Amniotic epithelial cell (primary cell): ENCODE measurements at places on chromosomes 12 and 14.

DNA sequence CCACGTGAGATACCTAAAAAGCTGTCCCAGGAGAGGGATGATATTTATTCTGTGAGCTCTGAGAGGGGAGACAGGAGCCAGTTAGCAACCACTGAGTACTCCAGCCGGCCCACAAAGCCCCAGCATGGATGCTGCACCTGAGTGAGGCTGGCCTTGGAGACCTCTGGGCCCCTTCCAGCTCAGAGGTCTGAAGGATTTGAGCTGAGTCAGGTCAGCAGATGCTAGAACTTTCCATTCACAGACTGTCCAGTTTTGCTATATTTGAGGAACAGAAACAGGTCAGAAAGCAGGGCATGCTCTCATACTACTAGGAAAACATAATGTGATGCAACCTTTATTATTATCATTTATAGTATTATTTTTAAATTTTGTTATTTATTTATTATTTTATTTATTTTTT is 15.0 kb upstream of the MAPKAPK5 start:
- DNase-seq: no peak

DNA sequence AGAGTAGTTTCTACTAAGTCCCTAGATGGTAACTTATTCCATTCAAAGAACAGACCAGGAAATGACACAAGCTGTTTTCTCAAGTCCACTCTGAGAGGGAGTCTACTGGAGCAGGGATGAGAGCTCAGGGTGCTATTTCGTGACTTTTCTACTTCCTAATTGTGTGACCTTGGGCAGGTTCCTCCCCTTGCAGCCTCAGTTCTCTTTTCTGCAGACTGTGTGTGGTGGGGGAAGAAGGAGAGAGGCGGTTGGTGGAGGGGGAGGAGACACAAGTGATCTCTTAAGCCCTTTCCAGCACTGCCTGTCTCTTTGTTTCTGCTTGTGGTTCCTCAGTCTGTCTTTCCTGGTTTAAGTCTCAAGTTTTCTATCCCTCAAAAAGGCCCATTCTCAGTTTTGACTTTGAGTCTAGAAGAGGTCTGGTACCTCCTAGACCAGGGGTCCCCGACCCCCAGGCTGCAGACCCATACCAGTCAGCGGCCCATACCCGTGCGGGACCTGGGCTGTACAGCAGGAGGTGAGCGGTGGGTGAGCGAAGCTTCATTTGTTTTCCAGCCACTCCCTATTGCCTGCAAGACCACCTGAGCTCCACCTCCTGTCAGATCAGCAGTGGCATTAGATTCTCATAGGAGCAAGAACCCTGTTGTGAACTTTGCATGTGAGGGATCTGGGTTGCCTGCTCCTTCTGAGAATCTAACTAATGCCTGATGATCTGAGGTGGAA is 10.7 kb downstream of the FGF6 start:
- no peak for DNase-seq

- peak; percentile 25 for DNase-seq
Observed at GRCh38 chr12:89709995-89710872, 1.6 kb upstream of the ATP2B1 start.

DNA sequence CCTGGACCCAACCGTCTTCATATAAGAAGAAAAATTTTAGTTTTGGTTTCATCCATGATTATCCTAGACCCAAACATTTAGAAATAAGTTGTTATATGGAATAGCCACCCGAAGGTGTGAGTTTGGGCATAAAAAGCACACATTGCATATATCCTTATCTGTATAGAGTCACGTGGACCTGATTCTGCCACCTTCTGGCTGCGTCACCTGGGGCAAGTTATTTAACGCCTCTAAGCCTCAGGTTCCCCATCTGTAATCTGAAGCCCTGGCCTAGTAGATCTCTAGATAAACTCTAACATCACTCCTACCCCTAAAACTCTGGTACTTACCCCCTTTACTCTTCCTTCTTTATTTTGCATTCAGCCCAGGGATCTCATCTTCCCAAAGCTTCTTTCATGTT is 14.3 kb upstream of the KRT5 start:
- DNase-seq: no peak

DNA sequence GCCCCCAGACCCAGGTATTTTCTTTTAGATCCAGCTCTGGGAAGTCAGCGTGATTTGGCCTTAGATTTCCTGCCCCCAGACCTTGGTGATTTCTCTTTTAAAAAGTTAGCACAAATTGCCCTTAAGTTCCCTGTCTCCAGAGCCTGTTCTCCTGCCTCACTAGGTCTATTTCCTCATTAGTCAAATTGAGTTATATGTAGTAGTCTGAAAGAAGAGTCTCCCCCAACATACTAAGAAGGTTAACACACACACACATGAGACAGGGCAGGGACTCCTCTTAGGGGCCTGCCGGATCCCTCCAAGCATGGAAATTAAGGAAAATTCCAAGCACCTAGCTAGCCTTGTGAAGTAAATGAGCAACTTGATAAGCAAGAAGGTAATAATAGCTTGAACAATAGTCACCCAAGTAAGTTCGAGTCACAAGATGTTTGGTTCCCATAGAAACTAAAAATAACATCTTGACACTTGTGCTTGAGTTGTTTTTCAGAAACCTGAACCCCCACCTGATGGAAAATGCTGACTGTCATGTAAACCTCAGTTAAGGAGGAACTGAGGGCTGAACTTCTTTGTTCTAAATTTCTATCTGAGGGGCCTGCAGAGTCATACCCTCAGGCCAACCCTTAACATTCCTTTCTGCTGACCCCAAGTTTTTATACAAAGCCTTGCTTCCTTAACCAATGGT is 51.6 kb downstream of the CAND1 start:
- peak; percentile 19 for DNase-seq

DNA sequence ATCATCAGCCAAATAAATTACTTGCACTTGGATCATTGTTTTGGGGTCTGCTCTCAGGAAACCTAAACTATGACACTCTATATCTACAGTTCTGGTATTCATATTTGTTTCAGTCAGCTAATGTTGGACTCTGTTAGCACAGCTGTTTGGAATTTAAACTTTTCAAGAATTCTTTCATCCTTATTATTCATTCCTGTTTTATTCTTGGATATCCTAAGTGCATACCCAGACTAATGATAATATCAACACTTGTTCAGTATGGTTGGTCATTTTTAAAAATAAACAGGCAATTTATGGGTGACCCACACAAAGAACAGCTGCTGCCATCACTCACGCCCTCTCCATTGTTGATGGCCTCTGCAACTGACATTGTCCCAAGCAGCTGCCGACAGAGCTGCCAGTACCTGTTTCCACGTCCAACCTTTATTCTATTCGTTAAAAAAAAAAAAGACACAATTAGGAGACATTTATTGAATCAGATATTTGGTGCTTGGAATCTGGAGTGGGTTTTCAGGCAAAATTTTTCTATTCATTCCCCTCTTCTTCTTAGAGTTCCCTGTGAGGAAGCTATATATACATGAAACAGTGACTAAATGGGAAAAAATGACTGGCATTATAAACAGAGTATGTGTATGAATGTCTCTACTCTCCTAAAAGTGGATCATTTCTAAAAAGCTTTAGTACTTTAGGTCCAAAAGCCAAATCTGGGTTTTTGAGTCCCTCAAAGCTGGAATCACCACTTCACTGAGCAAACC is 252.1 kb upstream of the NAV3 start:
- no peak for DNase-seq

- DNase-seq: peak; percentile 54
Observed at GRCh38 chr14:90850487-90850886, 34.3 kb upstream of the TTC7B start.

DNA sequence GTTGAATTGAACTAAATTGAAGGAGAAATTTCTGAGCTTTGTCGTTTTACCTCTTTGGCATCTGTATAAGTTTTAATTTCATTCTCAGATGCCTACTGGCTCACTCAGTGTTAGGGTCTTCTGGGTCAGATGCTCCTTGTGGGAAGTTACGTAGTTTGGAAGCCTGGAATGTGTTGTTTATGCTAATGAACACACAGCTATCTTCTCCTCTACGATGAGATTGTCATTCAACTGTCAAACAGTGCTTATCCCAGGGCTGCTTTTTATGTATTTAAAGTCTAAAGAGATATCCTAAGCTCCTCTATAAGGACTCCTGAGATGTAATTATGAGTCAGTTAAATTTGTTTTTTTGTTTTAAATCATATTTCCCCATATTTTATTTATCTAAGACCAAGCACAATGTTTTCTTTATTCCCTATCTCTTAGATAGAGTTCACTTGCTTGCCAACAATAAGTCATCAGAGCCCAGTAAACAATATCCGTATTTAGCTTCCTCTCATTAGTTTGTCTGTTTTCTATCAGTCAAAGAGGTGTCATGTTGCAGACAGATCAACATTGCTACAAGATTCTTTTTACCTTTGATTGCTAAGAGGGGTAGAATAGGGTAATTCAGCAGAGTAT is 368.0 kb upstream of the PDE3A start:
- DNase-seq: peak; percentile 70

DNA sequence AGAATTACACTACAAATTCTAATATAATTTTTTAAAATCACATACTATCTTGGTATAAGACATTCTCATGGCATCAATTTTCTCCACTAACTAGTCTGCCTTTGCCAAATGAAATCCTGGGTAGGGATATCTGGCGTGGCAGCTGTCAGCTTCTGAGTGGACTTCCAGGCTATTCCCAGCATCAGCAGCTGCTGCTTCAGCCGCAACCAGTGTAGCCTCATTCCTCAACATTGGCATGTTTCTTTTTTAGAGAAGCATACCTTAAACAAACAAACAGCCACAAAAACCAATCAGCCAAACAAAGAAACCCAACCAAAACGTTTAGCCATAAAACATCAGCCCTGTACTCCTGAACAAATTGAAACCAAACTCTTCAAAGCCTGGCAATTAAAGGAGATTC is 235.8 kb downstream of the SSPN start:
- DNase-seq: no peak

- DNase-seq: peak; percentile 81
Observed at GRCh38 chr14:75417674-75418073, 10.1 kb upstream of the JDP2 start.

- peak; percentile 21 for DNase-seq
Observed at GRCh38 chr12:81468206-81468605, 290.9 kb downstream of the PPFIA2 start.

- no peak for DNase-seq
Observed at GRCh38 chr12:7709969-7710675, 1.1 kb upstream of the DPPA3 start.

DNA sequence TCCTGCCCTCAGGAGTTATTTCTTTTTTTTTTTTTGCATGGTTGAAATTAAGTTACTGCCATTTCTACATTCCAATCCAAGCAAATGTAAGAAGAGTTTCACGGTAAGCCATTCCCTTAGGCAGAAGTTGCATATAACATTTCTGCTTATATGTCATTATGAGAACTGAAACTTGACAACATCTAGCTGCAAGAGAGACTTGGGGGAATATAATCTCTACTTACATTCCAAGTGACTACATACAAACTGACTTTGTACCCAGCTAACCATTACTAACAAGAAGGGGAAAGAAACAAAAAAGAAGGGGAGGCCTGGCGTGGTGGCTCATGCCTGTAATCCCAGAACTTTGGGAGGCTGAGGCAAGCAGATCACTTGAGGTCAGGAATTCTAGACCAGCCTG is 7.3 kb upstream of the RESF1 start:
- no peak for DNase-seq

GRCh38 chr12:8081251-8081920 is 688 bp upstream of the NECAP1 start:
- DNase-seq: no peak

DNA sequence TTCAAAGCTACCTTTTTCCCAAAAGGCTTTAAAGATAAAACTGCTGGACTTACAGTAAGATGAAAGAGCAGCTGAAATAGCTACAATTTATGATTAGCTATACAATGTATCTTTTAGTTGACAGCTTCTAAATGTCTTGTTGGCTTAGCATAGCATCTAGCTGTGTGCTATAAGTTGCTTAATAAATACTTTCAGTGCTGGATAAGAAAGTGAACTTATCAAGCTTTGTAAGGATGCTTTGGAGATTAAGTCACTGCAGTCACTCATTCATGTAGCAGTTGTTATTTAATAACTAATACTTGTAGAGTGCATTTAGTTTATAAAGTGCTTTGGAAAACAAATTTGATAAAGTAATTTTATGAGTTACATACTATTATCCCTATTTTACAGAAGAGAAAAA is 14.6 kb downstream of the CFAP54 start:
- DNase-seq: peak; percentile 81

DNA sequence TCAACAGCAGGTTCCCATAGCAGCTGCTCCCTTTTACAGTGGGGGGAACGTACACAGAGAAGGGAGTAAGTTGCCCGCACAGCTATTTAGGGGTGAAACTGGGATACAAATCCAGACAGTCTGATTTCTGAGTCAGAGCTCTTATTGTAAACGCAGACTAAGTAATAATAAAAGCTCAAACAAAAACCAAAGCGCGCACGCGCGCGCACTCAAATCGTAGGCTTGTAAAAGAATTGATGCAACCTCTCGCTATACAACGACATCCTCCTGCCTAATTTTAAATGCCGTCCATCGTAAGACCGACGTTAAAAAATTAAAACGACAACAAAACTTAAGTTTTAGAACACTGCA is 747 bp upstream of the DACT1 start:
- DNase-seq: peak; percentile 65

GRCh38 chr14:99378782-99379214 is 101.9 kb downstream of the SETD3 start:
- DNase-seq: peak; percentile 26

- peak; percentile 36 for DNase-seq
Observed at GRCh38 chr14:50344876-50345563, 32.9 kb downstream of the DMAC2L start.

- no peak for DNase-seq
Observed at GRCh38 chr12:15520083-15520482, 197.8 kb downstream of the PTPRO start.

GRCh38 chr12:121812320-121812871 is 8.6 kb downstream of the SETD1B start:
- DNase-seq: peak; percentile 65

GRCh38 chr12:110102255-110102654 is 21.9 kb upstream of the IFT81 start:
- DNase-seq: peak; percentile 75

- DNase-seq: peak; percentile 76
Observed at GRCh38 chr12:15599266-15600037, 189.7 kb downstream of the EPS8 start.

DNA sequence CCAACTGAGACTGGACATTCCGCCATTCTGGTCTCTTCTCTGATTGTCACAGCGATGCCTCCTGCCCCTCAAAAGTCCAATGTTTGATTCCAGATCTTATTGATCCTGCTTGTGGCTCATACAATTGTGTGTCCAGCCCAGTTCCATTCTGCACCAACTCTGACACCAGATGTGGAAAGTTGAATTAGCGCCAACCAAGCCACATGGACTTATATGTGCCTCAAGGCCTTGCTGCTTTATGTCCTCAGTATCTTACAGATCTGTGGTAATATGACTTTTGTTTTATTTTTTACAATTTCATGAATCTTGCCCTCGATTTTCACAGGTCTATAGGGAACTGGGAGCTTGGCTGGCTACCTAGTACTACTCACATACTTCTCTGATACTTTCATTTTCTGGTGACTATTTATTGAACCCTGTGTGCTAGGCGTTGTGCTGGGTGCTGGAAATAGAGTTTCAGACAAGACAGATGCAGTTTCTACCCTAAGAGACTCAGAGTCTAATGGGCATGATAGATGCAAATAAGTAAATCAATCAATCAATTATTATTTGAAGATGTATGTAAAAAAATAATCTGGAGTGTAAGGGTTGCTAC is 472.0 kb downstream of the TMTC2 start:
- DNase-seq: no peak

- DNase-seq: no peak
Observed at GRCh38 chr12:27593266-27593665, 69.3 kb downstream of the PPFIBP1 start.

GRCh38 chr12:115296613-115297198 is 612.7 kb upstream of the TBX3 start:
- no peak for DNase-seq
